Transverse colon (tissue), 4 donors: ENCODE measurements at places on chromosomes 16 and 17. TPM values are rescaled to one million over a fixed set of nuclear protein-coding genes. Genes with fewer than 3 reads are reported as not detected.

GRCh38 chr16:25692351-25692741, 587 bp downstream of the HS3ST4 start:
- no peak overlapping the region for H3K27ac ChIP-seq
- H3K4me1 ChIP-seq, result no peaks in the 10 kb centered on the region
- no peak for DNase-seq
- no peaks in the 10 kb centered on the region for H3K36me3 ChIP-seq
- peaks cover 88% of the 10 kb centered on the region for H3K27me3 ChIP-seq
- no peak overlapping the region for H3K4me3 ChIP-seq

GRCh38 chr17:80432961-80433550, 18.1 kb downstream of the ENDOV start:
- H3K36me3 ChIP-seq, result no peaks in the 10 kb centered on the region
- no peaks in the 10 kb centered on the region for H3K4me1 ChIP-seq
- H3K27me3 ChIP-seq, result no peaks in the 10 kb centered on the region
- DNase-seq, result no peak
- H3K27ac ChIP-seq, result no peak overlapping the region

TBC1D3H gene
- not detected for total RNA-seq

DNA sequence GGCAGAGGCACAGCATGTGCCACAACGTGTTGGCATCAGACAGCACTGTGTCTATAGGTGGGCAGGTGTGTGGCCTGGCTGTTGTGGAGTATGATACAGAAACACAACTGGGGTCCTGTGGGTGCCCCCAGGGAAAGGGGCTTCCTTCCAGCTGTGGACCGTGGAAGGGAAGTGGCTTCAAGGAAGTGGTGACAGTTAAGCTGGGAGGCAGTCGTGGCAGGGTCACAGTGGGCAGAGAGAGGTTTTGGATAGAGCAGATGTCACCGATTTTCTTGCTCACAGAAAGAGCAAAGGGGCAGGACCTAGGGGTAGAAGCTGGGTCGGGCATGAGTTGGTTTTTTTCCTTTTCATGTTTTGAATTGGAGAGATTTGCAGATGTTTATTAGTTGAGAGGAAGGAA, 11.2 kb upstream of the ORAI3 start:
- H3K27ac ChIP-seq, result peak overlapping the region; percentile 47
- no peaks in the 10 kb centered on the region for H3K27me3 ChIP-seq
- no peak for DNase-seq
- no peak overlapping the region for H3K4me3 ChIP-seq
- H3K36me3 ChIP-seq, result no peaks in the 10 kb centered on the region

DNA sequence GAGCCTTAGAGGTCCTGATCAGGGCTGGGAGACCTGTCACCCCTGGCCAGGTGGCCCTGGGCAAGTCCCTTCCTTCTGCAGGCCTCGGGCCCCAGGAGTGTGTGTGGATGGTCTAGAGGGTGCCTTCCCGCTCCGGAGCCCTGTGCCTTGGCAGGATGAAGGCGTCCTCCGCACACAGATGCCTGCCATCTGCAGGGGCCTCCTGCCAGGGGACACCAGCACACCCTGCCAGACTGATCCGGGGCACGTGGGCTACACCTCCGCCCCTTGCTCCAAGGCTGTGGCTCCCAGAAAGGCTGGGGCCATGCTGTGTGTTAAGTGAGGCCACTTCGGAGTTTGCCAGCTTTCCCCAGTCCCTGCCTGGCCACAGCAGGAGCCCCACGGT, 30.7 kb downstream of the NPTX1 start:
- H3K4me3 ChIP-seq, result no peak overlapping the region
- H3K36me3 ChIP-seq, result no peaks in the 10 kb centered on the region
- DNase-seq, result no peak
- no peaks in the 10 kb centered on the region for H3K4me1 ChIP-seq
- no peak overlapping the region for H3K27ac ChIP-seq

PYY gene
- 52.1 TPM for total RNA-seq
